ENCODE measurements at places on chromosomes 4 and X.

GRCh38 chr4:10181745-10182445, 65.3 kb upstream of the WDR1 start:
- no peak for DNase-seq

DNA sequence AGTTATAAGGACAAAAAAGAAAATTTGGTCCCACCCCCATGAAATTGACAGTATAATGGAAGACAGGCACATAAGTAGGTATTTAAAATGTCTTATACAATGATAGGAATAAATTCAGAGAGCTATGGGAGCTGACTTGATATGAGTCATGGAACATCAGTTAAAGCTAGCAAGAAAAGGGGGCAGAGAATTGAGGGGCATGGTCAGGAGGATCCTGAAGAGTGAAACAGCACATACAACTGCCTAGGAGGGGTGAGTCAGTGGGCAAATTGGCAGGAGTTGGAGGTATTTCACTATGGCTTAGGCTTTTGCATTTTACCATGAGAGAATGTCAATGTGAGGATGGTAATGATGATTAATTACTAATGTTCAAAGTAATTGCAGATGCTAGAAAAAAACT, 95.4 kb upstream of the BANK1 start:
- no peak for DNase-seq

GRCh38 chrX:46447384-46447783, 97.8 kb downstream of the ZNF674 start:
- no peak for DNase-seq

DNA sequence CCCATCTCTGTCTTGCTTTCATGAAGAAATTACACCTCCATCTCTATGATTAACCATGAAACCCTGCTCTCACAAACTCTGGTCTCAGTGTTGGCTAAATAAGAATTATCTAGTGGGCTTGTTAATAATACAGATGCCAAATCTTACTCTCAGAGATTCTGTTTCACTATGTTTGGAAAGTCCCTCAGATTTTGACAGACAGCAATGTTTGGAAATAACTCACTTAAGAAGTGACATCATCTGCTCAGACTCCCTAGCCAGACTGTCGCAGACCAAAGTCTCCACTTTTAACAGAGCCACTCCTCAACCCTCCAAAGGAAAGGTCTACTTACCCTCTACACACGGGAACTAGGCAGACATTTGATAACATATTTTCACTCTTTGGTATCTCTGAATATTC, 328.5 kb upstream of the FGF16 start:
- no peak for DNase-seq

DNA sequence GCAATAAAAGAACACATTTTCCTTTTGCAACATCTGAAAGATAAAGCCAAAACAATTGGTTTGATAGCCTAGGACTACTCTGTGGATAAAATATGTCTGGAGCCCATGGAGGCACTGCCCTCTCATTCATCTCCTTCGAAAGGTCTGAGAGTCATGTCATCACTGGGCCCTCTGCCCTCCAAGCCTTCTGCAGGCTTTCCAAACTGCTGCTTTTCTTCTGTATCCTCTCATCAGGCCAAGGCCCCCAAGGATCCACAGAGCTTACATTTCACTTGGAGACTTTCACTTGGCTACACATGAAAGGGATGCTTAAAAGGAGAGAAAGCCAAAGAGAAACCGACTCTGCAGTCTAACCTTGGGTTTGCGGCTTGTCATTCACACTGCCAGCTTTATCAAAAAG, 109.9 kb downstream of the SH3RF1 start:
- no peak for DNase-seq

- no peak for DNase-seq
Measured at GRCh38 chr4:41535911-41536371, 2.0 kb upstream of the LIMCH1 start.

- no peak for DNase-seq
Measured at GRCh38 chrX:143171703-143172102, 146.0 kb downstream of the SPANXN4 start.

- no peak for DNase-seq
Measured at GRCh38 chr4:137626942-137627738, 94.8 kb upstream of the PCDH18 start.

GRCh38 chr4:107468812-107469211, 251.2 kb downstream of the PAPSS1 start:
- no peak for DNase-seq

GRCh38 chrX:10821293-10821692, 200.9 kb upstream of the MID1 start:
- no peak for DNase-seq

- DNase-seq = no peak
Measured at GRCh38 chr4:154660052-154660451, 47.6 kb upstream of the FGG start.

GRCh38 chr4:177322266-177322665, 12.6 kb downstream of the NEIL3 start:
- DNase-seq = no peak

GRCh38 chrX:72123471-72124185, 8.1 kb downstream of the RTL5 start:
- DNase-seq = no peak

GRCh38 chr4:16626945-16627344, 271.5 kb downstream of the LDB2 start:
- no peak for DNase-seq

- no peak for DNase-seq
Measured at GRCh38 chr4:48844843-48845242, 14.0 kb downstream of the OCIAD1 start.

- no peak for DNase-seq
Measured at GRCh38 chr4:148030193-148030873, 298.4 kb downstream of the ARHGAP10 start.

DNA sequence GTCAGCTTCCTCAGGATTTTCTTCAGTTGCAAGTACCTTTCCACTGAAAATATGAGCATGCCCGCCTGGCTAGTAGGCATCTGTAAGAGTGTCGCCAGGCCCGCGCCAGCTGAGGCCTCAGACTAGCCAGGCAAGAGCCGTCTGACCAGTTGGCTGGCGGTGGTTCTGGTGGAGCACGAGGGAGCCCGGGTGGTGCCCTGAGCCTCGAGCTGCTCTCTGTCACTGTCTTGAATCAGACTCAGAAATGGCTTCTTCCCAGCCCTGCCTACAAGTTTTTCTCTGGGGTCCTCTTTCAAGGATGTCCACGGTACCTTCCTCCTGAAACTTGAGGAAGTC, 11.9 kb downstream of the GRPEL1 start:
- no peak for DNase-seq

DNA sequence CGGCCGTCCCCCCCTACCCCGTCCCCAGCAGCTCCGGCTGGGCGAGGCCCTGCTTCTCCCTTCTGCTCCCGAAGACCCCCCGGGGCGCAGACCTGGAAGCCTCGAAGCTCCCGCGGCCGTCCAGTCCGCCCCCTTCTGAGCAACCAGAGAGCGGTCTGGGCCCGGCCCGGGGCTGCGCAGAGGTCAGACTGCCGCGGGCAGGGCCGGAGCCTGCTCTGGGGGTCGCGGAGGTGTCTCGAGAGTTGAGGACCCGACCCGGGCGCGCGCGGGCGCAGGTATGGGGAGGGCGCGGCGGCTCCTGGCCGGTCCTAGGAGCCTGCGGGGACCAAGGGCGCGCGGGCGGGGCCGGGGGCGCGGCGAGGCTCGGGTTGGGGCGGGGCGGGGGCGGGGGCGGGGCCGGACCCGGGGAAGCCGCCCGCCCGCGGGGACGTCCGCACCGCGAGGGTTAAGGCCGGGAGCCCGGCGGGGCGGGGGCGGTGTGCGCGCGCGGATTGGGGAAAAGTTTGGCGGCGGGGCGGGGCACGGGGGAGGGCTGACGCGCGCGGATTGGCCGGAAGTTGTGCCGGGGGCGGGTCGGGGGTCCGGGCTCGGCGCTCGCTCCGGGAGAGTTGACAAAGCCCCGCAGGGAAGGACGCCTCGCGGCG, at the start of gene FGFRL1:
FGFRL1 (plus strand) TSS at position 605 of the 644 bp plus-strand sequence. CDS start 860 bp downstream, outside the sequence.
- peak; percentile 85 for DNase-seq

DNA sequence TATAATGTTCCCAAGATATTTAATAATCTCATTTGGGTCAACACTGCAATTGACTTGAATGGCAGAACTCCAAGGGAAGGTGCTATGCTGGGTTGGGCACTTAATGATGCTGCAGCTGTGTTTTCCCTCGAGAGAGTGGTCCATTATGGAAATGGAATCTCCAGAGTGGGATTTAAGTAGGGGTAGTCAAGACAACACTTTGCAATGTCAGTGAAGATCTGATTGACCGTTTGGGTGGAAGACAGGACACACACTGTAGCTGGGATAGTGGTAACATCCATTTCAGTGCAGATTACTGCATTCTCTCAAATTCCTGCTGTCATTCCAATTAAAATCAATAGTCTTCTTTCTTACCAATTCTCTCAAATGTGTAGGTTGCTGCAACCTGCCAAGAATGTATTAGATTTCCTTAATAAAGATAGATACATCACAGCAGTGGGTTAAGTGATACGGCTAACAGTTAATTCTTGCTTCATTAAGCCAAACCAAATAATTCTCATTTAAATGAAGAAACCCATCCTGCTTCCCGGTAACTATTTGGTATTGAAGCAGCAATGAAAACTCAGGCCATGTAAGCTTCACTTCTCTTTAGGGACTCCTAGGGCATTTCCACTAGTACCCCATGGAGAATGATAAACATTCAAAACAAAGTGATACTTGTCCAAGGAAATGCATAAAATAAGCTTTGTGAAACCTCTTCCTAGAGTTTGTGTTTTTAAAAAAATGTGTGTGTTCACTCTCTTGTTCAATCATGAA, 40.5 kb upstream of the RASGEF1B start:
- DNase-seq = no peak

DNA sequence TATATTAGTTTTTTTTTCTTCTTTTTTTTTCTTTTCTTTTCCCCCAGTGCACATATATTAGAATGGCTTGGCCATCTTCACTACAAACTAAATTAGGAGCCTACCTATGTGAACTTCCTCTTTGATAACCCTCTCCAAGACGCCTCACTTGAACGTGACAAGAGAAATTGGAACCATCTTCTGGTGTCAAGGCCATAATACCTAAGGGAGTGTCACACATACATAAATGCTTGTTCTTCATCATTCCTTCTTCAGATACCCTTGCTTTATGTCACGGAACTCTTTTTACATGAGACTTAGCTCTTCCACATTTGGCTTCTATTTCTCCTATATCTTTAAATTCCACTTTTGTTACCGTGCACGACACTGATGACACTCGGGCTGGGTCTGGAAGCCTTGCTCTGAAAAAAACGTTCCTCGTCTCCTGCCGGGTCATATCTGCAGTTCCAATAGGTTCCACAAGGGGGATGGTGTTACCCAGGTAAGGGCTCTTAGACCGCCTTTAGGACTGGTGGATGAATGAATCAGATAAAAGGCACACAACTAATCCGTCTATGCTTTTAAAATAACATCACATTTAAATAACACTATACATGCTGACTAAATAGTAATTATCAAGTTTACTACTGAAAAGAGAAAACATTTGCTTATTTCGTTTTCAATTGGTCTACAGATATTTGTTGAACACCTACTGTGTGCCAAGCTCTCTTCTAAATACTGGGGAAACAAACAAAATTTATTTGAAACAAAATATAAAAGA, 19.9 kb downstream of the DGAT2L6 start:
- DNase-seq = peak; percentile 69

DNA sequence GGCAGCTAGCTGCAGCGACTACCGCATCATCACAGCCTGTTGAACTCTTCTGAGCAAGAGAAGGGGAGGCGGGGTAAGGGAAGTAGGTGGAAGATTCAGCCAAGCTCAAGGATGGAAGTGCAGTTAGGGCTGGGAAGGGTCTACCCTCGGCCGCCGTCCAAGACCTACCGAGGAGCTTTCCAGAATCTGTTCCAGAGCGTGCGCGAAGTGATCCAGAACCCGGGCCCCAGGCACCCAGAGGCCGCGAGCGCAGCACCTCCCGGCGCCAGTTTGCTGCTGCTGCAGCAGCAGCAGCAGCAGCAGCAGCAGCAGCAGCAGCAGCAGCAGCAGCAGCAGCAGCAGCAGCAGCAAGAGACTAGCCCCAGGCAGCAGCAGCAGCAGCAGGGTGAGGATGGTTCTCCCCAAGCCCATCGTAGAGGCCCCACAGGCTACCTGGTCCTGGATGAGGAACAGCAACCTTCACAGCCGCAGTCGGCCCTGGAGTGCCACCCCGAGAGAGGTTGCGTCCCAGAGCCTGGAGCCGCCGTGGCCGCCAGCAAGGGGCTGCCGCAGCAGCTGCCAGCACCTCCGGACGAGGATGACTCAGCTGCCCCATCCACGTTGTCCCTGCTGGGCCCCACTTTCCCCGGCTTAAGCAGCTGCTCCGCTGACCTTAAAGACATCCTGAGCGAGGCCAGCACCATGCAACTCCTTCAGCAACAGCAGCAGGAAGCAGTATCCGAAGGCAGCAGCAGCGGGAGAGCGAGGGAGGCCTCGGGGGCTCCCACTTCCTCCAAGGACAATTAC, 1.4 kb downstream of the AR start:
- no peak for DNase-seq

GRCh38 chrX:114028907-114029662, 554.8 kb upstream of the HTR2C start:
- no peak for DNase-seq

GRCh38 chr4:166311169-166311568, 438.1 kb downstream of the TLL1 start:
- no peak for DNase-seq

GRCh38 chr4:34182306-34182705, 2062.0 kb downstream of the ARAP2 start:
- DNase-seq = no peak

All from common myeloid progenitor, CD34-positive (primary cell).